ENCODE measurements at places on chromosomes 1 and 21.
A peak's percentile ranks its signal among the peaks of the same experiment; 100 is the strongest.

DNA sequence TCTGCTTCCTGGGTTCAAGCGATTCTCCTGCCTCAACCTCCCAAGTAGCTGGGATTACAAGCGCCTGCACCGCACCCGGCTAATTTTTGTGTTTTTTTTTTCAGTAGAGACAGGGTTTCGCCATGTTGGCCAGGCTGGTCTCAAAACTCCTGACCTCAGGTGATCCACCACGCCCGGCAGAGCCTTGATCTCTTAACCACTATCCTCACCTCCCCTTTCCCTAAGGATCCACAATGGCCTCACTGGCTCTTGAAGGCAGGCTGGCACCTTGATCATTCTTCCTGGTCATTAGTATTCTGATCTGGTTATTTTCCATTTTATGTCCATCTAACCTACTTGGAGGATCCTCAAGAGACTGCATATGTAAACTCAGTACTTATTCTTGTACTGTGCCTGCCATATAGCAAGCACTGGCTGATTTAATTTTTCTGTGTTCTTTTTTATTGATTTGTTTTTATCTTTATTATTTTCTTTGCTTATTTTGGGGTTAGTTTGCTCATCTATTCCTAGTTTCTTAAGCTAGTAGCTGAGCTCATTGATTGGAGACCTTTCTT is 6.3 kb downstream of the RCC1 start:
- DNase-seq: no peak

DNA sequence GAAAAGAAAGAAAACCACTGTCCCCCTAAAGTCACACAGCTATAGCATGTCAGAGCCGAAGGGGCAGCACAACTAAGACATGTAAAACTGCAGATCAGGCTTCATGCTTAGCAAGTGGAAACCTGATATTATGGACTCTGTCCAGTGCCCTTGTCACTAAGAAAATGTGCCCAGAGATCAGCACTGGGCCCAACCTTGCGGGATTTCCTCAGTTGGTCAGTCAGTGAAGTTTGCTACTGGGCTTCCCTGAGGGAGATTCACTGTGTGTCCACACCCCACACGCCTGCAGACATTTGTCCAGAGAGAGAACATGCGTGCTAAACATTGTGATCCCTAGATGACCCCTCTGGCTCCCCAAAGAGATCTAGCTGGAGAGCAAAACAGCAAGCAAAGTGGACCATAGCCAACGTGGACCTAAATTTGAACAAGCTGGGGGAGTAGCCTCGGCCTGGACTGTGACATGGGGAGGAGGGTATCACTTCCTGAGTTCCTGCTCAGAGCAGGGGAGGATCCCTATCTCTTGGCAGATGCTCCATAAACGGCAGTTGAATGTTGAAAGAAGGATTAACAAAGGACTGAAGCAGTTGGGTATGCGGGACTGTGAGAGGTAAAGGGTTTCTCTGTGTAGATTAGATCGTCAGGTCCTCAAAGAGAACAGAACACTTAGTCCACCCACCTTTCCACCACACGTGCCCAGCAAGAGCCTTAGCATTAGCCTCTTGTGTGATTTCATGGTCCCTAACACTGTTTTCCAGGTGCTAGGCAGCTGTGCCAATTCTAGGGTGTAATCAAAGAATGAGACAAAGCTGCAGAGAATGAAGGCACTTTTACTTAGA is 53.6 kb downstream of the GLUL start:
- DNase-seq: no peak

DNA sequence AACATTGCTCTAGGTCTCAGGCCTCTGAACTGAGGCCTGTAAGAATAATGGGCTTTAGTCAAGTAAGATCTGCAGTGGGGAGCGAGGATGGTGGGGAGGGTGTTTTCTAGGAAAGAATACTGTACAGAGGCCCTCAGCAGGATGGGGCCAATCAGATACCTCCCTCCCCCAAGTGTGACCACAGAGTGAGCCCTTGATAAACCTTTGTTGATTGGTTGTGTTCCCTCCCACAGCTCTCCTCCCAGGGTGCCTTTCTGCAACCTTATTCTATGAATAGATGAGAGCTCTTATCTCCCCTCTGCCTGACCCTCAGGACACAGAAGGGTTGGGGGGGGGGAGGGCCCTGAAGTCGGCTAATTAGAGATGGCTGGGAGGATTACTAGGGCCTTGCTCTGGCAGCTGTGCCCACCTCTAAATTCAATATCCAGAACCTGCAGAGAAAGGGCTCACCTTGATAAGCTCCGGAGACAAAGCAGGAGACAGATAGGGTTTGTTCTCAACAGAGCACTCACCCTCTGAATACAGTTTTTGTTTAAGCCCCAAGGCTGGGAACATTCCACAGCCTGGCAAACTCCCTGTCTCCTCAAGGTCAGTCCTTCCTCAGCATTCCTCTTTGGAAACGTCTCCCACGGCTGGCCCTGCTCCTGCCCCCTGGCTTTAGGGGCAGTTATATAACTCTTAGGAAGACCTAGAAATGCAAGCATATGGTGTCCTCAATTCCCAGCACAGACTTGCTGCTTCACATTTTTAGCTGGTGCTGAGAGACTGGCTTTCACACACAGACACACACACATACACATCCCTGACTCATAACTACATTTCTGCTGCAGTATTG is 42.9 kb downstream of the ATP1A1 start:
- no peak for DNase-seq

GRCh38 chr21:39555911-39556590 is 56.7 kb upstream of the B3GALT5 start:
- DNase-seq: peak; percentile 13

DNA sequence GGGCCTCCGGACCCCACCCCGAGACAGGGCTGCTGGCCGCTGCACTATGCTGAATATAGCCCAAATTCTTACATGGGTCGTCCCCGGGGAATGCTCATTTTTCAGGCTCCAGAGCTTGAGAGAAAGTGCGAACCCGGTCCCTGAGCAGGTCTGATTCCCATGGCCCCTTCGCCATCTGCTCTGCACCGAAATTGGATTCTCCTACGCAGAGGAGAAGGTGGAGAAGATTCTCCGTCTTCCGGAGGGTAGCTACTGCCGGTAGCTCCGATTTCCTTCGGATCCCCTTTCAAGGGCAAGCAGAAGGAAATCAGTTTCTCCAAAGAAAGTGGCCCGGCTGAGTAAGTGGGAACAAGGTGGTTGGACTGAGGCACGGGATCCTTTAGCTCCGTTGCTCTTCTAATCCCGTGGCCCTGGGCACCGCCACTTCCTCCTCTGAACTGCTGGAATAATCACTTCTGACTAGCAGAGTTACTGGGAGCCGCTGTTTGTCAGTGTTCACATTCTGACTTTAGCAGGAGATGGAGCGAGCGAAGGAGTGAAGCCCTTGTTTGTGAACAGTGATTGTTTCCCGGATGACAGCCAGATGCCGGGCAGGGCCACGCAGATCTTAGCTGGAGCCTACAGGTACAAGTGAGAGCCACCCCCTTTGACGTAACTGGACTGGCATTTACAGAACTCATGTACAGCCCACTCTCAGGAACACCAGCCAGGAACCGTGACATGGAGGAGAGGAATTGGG is 1.1 kb upstream of the ZNF496 start:
- DNase-seq: no peak

DNA sequence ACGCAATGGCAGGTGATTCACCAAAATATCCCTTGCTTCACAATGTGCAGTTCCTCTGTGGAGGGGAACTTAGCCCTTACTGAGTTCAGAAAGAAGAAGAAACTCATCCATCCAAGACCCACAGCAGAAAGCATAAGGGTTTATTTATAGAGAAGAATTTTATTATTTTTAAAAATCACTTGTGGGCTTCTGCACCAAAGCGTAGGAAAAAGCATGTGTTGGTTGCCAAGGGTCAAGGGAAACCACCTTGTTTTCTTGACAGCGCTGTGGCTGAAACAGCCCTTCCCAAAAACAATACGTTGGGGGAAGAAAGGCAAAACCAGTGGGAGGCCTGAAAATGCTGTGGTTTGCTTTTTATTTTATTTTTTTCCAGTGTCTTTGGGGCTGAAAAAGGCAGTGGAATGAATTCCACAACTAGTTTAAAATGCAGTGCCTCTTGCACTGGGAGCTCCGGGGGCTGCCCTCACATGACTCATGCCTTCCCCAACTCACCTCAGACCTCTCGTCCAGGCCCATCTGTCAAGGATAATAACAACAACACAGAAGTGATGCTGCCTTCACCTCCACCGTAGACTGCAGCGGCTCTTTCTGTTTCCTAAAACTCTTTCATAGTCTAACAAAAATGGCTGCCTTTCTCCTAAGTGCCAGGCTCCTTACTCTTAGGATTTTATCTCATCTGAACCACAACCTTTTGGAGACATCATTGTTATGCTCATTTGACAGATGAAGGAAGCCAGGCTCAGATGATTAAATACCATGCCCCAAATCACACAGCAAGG is 224.2 kb upstream of the JUN start:
- DNase-seq: no peak

- DNase-seq: no peak
Observed at GRCh38 chr1:198726455-198726854, 87.6 kb downstream of the PTPRC start.

GRCh38 chr1:24535021-24535424 is 20.9 kb upstream of the NCMAP start:
- no peak for DNase-seq

DNA sequence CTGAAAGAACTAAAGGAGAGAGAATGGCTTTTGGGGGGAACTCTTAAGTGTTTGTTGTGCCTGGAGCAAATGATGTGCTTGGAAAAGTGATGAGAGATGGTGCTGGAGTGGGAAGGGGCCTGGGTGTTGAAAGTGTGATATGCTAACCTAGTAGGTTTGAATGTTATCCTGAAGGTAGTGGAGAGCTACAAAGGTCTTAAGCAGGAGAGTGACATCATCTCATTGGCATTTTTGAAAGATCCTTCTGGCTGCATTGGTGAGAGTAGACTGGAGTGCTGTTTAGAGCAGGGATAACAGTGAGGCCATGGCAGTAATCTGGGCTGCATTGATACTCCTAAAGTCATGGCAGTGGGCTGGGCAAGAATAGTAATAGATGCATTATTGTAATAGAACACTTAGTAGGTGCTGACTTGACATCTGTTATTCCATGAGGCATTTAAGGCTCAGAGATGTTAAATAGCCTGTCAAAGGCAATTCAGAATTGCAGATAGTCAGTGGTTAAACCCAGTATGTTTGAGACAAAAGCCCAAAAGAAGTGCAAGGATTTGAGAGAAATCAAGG is 44.5 kb downstream of the MDM4 start:
- no peak for DNase-seq

- DNase-seq: no peak
Observed at GRCh38 chr1:78142736-78143135, 97.0 kb downstream of the GIPC2 start.

GRCh38 chr1:71857862-71858261 is 424.5 kb downstream of the NEGR1 start:
- no peak for DNase-seq

GRCh38 chr1:71490432-71490831 is 409.6 kb upstream of the ZRANB2 start:
- DNase-seq: no peak

GRCh38 chr1:31980835-31981455 is 32.7 kb upstream of the KHDRBS1 start:
- DNase-seq: no peak

DNA sequence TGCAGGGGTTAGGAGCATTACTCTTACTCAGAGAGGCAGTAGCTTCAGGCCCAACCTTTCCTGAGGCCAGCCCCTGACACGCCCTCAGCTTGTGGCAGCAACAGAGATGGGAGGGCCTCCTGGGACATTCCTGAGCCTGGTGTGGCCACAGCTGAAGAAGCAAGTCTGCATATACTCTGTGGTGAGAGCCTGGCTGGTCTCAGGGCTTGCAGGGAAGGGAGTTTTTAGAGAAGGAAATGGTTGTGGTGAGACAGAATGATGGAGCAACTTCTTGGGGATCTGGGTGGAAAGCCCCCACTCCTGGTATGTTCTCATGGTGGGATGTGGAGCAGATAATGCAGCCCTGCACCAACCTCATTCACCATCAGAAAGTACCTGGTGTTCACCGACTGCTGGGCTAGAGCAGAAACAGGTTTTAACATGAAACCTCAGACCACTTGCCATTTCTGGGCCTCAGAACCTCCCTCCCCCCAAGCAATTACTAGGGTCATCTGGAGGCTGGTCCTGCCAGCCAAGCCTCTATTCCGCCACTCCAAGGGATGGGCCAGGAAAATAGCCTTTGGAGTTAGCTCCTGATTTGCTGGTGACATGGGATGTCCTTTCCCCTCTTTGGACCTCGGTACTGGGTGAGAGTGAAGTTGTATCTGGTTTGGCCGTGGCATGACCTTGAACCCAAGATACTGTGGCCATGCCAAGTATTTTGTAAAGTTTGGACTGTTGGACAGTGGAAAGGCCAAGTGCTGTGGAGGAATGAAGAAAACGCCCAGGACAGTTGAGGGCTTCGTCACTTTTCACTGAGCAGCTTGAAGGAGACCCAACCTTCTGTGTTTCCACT is 28.1 kb upstream of the RNF19B start:
- DNase-seq: peak; percentile 56

- DNase-seq: no peak
Observed at GRCh38 chr1:204348242-204348641, 11.5 kb downstream of the PLEKHA6 start.

- DNase-seq: no peak
Observed at GRCh38 chr1:89176971-89177370, 1.2 kb upstream of the GBP7 start.

GRCh38 chr1:180231936-180232335 is 1.9 kb downstream of the LHX4 start:
- DNase-seq: no peak

GRCh38 chr1:17564458-17565393 is 25.2 kb downstream of the ARHGEF10L start:
- no peak for DNase-seq

DNA sequence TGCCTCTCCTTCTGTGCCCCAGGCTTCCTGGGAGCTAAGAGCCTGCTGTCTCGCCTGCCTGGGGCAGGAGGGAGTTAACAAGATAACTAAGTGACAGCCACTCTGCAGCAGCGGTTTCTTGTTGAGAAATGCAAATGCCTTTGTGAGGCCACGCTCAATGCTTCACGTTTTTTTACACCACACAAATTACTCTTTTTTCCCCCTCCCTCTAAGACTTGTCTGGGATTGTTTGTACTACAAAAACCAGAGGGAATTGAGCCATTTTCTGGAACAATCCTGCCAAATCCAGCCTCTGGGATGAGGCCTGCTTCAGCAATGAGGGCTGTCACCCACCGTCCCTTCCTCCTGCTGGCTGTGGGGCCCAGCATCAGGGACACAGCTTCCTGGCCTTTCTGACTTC is 119.6 kb downstream of the ACTL8 start:
- no peak for DNase-seq

- DNase-seq: no peak
Observed at GRCh38 chr1:54376430-54377039, 29.7 kb downstream of the SSBP3 start.

All from nephron progenitor cell (in vitro differentiated cells).